ENCODE measurements at places on chromosomes 6 and 20.

- no peak for DNase-seq
- peaks cover 20% of the 10 kb centered on the region for H3K27me3 ChIP-seq
- no peak overlapping the region for H3K4me3 ChIP-seq
- H3K36me3 ChIP-seq, result no peaks in the 10 kb centered on the region
These were observed 20.5 kb downstream of the MAP7 start for GRCh38 chr6:136529710-136530109.

DNA sequence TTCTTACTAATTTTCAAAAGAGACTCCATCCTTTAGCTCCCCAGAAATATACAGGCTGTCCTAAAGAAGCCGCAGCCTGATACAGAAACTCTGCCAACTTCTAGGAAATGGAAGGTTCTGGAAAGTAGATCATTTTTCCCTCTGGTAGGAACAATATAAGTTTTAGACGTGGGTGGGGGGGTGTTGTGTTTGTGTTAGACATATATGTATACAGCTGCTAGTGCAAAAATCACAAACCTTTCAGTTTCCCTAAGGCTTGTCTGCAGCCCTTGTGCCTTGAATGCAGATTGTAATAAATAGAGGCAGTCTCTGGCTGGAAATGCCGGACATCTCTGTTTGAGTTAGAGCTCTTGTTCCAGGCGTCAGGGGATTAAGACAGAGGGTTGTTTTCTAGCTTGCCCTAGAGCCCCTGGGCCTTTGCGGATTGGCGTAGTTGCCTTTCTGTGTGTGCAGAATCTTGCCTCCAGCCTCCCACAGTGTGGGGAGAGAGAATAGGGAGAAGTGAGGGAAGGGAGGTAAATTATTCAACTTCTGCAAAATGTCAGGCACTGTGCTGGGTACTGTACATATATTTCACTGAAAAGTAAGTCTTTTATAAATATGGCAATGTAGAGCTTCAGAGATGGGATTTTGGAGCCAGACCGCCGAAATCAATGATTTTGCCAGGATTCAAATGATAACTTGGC, 269.7 kb downstream of the PRL start:
- H3K27ac ChIP-seq, result no peak overlapping the region
- H3K27me3 ChIP-seq, result no peaks in the 10 kb centered on the region
- no peak overlapping the region for H3K4me3 ChIP-seq

GRCh38 chr20:1357921-1358671, 29.2 kb upstream of the SDCBP2 start:
- peak overlapping the region; percentile 56 for H3K4me3 ChIP-seq
- H3K27me3 ChIP-seq, result no peaks in the 10 kb centered on the region

DNA sequence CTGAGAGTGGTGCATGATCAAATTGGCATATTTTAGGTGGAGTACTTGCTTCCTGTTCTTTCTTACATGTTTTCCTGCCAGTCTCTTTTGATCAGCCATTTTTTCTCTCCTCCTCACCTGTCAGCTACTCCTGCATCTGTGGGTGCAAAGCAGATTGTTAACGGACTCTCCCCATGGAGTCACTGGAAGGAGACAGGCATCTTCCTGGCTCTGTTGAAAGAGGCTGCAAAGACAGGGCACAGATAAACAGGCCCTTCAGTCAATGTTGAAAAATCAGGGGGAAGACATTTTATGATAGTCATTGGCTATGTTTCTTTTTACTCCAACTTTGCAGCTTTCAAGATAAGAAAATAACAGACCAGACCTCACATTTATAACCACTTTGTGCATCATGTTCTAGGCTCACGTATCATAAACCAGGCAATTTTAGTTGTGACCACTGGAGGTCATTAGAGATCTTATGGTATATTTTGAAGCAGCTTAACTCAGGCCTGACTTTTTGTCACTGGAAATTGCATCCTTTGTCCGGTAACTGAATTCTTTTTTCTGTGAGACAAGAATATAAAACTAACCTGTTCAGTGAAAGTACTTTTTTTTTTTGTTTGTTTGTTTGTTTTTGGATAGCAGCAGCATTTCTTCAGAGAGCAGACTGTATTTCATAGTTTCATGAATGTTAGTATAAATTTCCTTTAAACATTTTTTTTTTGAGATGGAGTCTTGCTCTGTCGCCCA, 20.1 kb downstream of the ECT2L start:
- H3K27me3 ChIP-seq, result no peaks in the 10 kb centered on the region
- no peak overlapping the region for H3K27ac ChIP-seq
- no peaks in the 10 kb centered on the region for H3K36me3 ChIP-seq
- peaks cover 33% of the 10 kb centered on the region for H3K4me1 ChIP-seq
- no peak for DNase-seq

DNA sequence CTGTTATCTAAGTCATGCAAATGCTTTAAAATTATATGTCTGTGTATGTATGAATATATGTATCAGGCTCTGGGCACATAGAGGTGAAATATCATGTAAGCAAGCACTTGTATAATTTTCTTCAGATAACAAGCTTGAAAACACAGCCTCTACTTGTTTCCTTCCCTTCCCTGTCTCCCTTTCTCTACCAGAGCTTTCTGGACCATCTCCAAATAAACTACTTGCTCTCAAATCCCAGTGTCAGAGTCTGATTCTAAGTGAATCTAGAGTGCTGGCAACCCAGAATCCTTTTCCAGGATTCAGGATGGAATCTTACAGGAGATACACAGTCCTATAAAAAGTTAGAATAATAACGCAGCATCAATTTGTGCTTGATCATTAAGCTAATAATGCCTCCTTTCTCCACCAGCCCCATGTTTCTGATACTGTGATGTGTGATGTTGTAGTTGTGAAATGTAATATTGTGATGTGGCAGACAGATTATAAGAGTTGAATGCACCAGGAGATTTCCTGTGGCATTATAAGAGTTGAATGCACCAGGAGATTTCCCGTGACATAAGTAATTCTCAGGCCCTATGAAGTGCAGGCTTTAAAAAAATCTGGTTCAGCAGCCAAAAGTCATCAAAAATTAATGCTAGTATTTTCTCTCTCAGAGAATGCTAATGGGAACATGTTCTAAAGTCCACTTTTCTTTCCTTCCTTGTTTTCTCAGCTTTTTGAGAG, 89.6 kb downstream of the PCSK2 start:
- no peak overlapping the region for H3K4me3 ChIP-seq
- no peaks in the 10 kb centered on the region for H3K36me3 ChIP-seq
- no peak overlapping the region for H3K27ac ChIP-seq
- peaks cover 32% of the 10 kb centered on the region for H3K27me3 ChIP-seq
- H3K4me1 ChIP-seq, result no peaks in the 10 kb centered on the region
- no peak for DNase-seq

DNA sequence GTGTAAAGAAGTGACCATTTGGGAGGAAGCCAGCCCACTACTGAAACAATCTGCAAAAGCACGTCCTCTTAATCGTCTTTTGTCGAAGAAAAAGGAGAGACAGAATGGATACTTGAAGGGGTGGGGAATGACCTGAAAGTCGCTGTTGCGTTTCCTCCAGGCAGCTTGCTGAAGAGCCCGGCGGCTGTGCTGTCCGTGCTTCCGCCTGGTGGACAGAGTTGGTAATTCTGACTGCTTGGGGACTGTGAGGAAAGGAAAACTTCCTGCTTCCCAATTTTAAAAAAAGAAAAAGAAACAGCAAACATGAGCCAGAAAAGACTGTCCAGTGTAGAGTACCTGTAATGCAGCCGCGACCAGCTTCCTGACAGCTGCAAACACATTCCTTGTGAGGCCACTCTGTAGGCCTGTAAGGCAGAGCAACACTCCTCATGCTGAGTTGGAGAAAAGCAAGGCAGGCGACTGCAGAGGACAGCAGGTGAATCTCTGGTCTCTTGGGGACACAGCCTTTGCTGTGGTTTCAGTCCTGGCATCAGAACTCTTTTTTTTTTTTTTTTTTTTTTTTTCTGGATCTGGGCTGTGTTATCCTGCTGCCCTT, 251.1 kb upstream of the TBX18 start:
- DNase-seq, result no peak
- H3K27me3 ChIP-seq, result no peaks in the 10 kb centered on the region
- no peak overlapping the region for H3K27ac ChIP-seq
- H3K4me3 ChIP-seq, result no peak overlapping the region
- no peaks in the 10 kb centered on the region for H3K36me3 ChIP-seq

GRCh38 chr6:97059473-97059872, 134.9 kb downstream of the KLHL32 start:
- no peaks in the 10 kb centered on the region for H3K36me3 ChIP-seq
- no peak for DNase-seq
- peaks cover 2% of the 10 kb centered on the region for H3K4me1 ChIP-seq
- no peak overlapping the region for H3K27ac ChIP-seq
- no peak overlapping the region for H3K4me3 ChIP-seq
- H3K27me3 ChIP-seq, result no peaks in the 10 kb centered on the region

DNA sequence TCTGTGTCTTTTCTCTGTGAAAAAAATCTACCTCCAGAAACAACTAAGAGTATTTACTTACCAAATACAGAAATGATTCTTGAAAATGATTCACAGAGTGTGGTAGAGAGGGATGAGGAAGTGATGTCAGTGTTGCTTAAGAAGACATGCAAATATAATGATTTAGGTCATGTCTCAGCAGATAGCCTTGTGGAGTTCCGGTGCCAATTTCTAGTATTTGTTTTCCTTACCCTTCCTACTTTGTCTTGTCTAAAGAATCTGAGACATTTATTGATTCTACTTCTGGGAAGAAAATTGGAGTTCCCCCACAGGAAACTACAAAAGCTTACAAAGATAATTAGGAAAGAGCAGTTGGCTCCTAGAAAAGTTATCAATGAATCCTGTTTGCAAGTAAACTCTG, 68.8 kb downstream of the GJA1 start:
- DNase-seq, result no peak
- no peak overlapping the region for H3K27ac ChIP-seq
- no peaks in the 10 kb centered on the region for H3K27me3 ChIP-seq

DNA sequence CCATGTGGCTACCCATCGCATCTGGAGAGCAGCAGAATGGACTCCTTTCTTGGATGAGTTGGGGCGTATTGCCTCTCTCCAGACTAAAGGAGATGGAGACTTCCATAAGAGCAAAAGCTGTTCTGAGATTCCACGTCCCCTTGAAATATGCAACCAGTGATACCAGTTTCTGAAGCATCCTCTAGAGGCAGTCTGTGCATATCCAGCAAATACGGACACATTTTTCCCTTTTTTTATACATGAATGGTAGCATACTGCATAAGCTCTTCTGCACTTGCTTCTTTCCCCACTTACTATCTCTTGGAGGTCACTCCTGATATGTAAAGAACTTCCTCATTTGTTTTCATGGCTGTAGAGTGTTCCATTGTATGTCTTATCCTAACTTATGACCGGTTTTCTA, 34.6 kb downstream of the TAF8 start:
- H3K4me3 ChIP-seq, result no peak overlapping the region
- H3K36me3 ChIP-seq, result peaks cover 15% of the 10 kb centered on the region
- no peaks in the 10 kb centered on the region for H3K27me3 ChIP-seq
- no peak overlapping the region for H3K27ac ChIP-seq
- DNase-seq, result no peak

GRCh38 chr6:70112716-70113115, 190.2 kb downstream of the COL9A1 start:
- no peak overlapping the region for H3K4me3 ChIP-seq
- H3K27me3 ChIP-seq, result peaks cover 23% of the 10 kb centered on the region
- no peak overlapping the region for H3K27ac ChIP-seq
- no peak for DNase-seq

DNA sequence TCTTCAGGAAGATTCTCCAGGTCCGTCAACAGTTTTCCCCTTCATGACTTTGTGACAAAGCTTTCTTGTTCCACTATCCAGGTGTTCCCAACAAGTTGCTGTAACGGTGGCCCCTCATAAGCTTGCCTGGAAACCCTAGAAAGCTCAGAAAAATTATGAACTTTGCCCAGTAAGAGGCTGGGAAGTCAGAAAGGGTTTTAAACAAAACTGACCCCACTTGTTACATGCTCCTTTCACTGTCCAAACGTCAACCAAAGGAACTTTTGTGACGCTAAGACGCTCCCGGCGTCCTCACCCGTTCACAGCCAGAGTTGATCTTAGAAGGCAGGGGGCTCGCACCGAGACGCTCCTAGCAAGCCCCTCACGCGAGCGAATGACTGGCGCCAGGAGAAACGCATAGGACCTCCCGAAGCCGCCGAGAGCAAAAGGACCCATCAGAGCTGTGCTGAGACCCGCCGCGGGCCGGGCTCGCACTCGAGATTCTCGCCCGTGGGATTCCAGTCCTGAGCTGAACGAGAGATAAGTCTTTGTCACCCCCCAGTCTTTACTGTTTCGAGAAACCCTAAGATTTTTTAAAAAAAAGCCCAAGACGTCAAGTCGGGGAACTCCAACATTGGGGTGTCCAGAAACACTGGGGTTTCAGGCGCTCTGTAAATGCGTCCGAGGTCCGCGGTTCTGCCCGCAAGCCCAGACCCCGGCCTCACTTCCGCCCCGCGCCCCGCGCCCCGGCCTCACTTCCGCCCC, 544 bp upstream of the ACAT2 start:
- H3K27me3 ChIP-seq, result no peaks in the 10 kb centered on the region
- H3K4me1 ChIP-seq, result peaks cover 42% of the 10 kb centered on the region
- H3K36me3 ChIP-seq, result peaks cover 56% of the 10 kb centered on the region
- peak overlapping the region; percentile 96 for H3K27ac ChIP-seq
- H3K4me3 ChIP-seq, result peak overlapping the region; percentile 84

DNA sequence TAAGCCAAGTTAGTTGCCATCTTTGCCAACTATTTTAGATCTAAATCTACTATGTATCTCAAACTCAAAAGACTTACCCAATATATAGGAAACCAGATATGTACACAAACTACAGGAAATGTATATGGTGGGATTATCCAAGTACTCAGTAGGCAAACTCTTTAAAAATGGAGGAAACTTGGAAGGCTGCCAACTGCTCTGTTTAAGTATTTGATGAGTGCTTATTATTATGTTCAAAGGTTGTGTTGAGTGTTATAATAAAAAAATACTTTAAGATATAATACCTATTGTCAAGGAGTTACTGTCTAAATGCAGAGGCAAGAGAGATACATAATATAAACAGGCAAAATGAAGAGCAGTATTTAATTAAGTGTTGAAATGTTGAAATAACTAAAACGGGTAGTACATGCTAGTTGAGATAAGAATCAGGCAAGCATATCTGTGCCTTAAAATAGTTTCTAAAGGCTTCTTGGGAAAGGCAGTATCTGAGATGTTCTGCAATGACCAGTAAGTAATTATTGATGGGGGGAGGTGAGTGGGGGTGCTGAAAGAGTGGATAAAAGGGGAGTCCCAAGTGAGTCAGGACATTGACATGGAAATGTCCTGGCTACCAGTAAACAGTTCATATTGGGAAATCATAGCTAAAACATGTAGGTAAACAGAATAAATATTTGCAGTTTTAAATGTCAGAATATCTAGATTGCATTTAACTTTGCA, 6.5 kb upstream of the DST start:
- no peak overlapping the region for H3K4me3 ChIP-seq
- no peaks in the 10 kb centered on the region for H3K36me3 ChIP-seq
- no peak overlapping the region for H3K27ac ChIP-seq
- H3K4me1 ChIP-seq, result no peaks in the 10 kb centered on the region

DNA sequence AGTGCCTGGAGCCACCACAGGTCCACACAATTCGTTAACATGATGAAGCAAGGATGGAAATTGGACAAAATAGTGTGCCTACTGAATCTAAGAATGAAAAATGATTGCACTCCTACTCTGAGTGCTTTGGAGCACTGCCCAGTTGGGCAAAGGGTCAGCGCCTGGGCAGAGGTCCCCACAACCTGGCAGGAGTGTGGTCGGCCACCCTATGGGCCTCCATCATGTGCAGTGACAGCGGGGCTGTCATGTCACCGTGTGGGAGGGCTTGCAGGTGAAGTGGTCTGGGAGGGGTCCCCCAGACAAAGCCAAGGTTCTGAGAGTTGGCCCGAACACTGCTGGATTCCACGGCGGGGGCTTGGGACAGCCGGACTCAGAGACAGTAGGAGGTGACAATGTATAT, 36.2 kb upstream of the CD93 start:
- H3K36me3 ChIP-seq, result no peaks in the 10 kb centered on the region
- no peak overlapping the region for H3K4me3 ChIP-seq
- peaks cover 14% of the 10 kb centered on the region for H3K4me1 ChIP-seq
- peaks cover 6% of the 10 kb centered on the region for H3K27me3 ChIP-seq
